ENCODE measurements at places on chromosomes 13 and 19.

DNA sequence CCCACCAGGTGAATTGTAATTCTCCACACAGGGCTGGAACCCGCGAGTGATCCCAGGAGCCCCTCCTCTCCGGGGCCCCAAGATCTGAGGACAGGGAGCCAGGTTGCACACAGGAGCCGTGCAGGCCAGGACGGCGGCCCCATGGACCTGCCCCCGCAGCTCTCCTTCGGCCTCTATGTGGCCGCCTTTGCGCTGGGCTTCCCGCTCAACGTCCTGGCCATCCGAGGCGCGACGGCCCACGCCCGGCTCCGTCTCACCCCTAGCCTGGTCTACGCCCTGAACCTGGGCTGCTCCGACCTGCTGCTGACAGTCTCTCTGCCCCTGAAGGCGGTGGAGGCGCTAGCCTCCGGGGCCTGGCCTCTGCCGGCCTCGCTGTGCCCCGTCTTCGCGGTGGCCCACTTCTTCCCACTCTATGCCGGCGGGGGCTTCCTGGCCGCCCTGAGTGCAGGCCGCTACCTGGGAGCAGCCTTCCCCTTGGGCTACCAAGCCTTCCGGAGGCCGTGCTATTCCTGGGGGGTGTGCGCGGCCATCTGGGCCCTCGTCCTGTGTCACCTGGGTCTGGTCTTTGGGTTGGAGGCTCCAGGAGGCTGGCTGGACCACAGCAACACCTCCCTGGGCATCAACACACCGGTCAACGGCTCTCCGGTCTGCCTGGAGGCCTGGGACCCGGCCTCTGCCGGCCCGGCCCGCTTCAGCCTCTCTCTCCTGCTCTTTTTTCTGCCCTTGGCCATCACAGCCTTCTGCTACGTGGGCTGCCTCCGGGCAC is 3.9 kb downstream of the FFAR1 start:
- DNase-seq: no peak

- DNase-seq: peak; percentile 38
These were observed 931 bp downstream of the USP12 start for GRCh38 chr13:27170516-27171243.

DNA sequence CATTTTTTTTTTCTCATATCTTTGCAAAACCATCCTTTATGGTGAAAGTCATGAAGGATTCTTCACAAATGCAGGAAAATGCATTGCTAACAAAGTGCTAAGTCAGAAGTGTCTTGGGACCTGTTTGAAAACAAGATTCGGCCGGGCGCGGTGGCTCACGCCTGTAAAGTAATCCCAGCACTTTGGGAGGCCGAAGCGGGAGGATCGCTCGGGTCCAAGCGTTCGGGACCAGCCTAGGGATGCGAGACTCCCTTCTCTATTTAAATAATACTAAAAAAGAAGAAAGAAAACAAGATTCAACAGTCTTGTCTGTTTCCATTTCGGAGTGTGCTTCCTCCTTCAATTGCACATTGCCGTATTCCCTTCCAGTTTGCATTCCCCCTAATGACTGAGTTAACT is 819 bp downstream of the EID2B start:
- DNase-seq: no peak

DNA sequence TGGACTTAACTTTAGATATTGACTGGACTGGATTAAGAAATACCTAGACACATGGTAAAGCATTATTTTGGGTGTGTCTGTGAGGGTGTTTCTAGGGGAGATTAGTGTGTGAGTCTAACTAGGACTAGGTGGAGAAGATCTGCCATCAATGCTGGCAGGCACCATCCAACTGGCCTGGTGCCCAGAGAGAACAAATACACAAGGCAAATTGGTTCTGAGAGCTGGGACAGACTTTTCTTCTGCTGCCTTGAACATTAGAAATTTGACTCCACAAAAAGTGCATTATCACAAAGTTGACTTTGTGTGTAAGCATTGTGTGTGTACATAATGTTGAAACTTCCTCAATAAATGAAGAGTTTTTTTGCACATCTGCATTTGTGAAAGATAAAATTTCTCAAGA is 522.1 kb downstream of the SUCLA2 start:
- no peak for DNase-seq

DNA sequence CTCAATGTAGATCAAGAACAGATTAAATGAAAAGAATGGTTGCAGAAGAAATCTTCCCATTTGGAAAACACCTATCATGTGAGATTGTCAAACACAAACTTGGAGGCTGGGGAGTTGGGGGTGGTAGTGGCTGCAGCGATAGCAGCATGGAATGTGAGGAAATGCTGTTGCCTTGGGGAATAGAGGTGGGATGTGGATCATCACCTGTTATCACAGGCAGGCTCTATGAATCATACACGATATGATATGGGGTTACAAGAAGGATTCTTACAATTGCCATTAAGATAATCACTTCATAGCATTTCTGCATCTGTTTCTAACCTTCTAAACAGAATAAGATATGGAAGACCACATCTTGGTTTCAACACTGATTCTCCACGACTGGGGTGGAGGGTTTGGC is 88.7 kb downstream of the RNASEH2B start:
- DNase-seq: no peak

DNA sequence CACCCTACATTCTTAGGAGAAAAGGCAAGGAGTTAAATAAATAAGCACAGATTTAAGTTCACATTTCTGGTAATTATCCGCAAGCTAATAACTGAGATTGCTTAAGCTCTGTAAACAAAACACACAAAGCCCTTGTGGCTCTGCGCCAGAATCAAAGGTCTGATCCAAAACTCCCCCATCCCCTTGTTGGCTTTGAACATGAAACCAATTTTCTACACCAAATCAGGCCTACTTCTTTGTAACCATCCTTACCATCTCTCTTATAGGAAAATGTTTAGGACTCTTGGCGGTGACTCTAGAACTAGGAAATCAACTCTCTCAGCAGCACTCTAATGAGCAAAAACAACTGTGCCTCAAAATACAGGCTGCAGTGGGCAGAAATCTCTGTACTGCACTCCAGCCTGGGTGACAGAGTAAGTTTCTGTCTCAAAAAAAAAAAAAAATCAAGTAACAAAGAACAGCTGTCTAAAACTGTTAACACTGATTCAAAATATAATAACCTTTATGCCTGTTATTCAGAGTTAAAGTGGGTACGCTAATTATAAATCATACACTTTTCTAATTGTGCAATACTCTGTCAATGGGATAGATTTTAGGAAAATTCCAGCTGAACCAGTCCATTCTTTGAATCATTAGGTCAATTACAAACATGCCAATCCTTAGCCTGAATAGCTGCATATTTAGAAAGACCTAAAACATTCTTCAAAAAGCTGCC is 25.8 kb downstream of the ABCC4 start:
- peak; percentile 16 for DNase-seq

DNA sequence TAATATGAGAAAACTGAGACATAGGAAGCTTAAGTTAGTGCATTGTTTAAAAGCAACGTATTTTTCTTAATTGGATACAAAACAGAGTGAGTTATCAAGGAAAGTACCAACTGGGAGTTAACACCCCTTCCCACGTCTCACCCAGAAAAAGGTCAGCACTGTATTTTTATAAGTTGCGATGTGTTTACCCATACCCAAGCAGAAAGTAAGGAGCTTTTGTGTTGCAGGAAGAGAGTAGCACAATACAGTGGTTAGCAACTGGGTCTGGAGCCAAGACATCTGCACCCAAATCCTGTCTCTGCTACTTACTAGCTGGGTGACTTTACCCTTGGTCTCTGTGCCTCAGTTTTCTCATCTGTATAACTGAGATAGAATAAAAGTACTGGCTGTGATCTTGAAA is 34.3 kb downstream of the FAM216B start:
- DNase-seq: no peak

- peak; percentile 59 for DNase-seq
These were observed 48.8 kb downstream of the IRS2 start for GRCh38 chr13:109737606-109738005.

GRCh38 chr13:20387441-20387971 is 138.2 kb downstream of the CRYL1 start:
- no peak for DNase-seq

DNA sequence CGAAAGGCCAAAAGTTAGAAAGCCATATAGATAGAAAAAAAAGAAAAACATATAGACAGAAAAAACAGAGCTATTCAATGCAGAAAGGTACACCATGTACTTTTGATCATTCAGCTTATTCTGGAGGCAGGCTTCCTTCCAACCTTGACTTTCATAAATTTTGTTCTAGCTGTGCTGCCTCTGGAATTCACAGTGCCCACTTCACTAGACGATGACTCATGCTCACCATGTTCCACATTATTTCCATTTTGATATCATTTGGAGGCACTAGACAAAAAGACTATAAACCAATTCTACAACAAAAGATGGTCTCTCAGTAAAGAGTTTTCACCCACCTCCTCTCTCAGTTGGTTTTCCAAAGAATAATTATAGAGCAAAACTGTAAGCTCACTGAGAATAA is 229.0 kb upstream of the IPO5 start:
- no peak for DNase-seq

GRCh38 chr13:32135655-32136054 is 104.1 kb downstream of the FRY start:
- peak; percentile 59 for DNase-seq

DNA sequence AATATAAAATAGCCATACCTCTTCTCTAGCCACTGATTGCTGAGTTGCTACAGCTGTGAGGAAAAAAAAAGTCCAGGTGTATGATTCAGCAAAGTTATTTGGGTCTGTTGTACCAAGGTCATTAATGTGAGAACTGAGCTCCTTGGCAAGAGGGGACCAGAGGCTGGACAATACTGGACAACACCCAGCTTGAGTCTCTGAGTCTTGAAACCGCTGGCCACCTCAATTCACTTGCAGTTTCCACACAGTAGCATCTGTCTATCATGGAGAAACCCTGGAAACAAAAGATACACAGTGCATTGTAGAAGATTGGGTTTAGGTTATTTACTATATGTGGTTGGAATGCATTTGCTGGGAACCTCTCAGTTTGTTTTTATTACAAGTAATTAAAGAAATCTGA is 60.4 kb downstream of the WDFY2 start:
- peak; percentile 30 for DNase-seq

GRCh38 chr19:6475321-6476108 is 6.1 kb downstream of the DENND1C start:
- DNase-seq: no peak

DNA sequence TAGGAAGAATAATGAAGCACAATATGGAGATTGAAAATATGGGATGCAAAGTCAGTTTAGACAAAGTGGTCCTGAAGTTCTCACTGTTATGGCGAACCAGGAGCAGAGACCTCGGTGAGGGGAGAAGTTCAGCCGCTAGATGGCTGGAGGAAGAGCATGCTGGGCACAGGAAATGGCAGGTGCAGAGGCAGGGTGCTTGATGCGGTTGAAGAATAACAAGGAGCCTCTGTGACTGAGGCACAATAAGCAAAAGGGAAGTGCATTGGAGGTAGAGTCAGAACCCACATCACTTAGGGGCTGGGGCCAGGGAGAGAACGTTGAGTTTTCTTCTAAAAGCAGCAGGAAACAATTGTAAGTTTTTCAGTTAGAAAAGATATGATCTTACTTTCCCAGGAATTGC is 1725.2 kb downstream of the EFNB2 start:
- DNase-seq: no peak

DNA sequence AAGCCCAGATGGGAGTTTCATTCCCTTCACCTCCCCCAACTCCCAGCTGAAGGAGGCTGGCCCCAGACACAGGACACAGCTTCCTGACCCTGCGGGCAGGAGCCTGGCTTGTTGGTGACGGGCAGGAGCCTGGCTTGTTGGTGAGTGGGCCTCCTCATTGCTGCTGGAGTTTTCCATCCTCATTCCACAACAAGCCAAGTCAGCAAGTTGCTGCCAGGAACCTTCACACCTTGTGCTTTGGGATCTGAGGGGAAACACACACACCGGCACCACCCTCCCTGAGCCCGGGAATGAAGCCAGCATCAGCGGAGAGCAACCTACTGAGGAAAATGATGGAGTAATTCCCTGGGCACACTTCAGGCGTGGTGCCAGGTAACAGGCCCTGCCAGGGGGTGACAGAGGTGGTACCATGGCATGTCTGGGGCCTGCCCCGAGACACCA is 74.9 kb downstream of the ALOX5AP start:
- DNase-seq: no peak
